ENCODE measurements at places on chromosomes 3 and 15.

- DNase-seq, result peak; percentile 61
Observed at GRCh38 chr3:52277972-52278509, 408 bp downstream of the WDR82 start.

- no peak for DNase-seq
Observed at GRCh38 chr3:149919509-149919908, 51.2 kb downstream of the PFN2 start.

- no peak for DNase-seq
Observed at GRCh38 chr15:36773698-36774097, 194.3 kb downstream of the CDIN1 start.

- DNase-seq, result no peak
Observed at GRCh38 chr3:184016169-184016570, 1.5 kb downstream of the ABCC5 start.

DNA sequence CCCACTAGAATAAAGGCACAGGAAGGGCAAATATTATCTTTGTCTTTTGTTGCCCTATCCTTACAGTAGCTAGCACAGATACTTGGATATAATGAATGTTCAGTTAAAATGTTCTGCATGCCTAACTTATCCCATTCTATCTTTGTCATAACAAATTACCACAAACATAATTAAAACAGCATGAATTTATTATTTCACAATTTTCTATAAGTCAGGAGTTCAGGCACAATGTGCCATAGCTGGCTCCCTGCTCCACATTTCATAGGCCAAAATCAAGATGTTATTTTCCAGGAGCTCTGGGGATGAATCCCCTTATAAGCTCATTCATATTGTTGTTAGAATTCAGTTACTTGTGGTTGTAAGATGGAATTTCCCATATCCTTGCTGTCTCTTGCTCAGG is 975.5 kb downstream of the IGSF11 start:
- DNase-seq, result no peak

GRCh38 chr3:53074366-53074696 is 28.5 kb upstream of the SFMBT1 start:
- peak; percentile 4 for DNase-seq
